ENCODE measurements at places on chromosomes 4 and X.

- DNase-seq = no peak
These were observed 247.9 kb upstream of the GALNTL6 start for GRCh38 chr4:171565130-171565788.

DNA sequence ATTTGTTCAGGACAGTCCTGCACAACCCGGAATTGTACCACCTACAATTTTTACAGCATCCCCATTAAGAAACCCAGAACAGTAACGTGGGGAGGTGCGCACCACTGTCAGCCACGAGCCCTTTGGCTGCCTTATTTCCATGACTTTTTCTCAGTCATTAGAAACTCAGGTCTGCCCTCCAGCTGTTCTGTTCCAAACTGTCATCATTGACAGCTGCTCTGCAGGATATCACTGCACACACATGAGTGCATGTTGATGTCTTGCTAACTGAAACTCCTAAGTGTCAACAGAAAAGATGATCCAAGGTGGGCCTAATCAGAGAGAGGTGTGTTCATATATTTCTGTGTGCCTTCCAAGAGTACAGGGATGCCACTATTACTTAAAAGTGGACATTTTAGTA, 123.4 kb downstream of the PARM1 start:
- DNase-seq = no peak

- DNase-seq = no peak
These were observed 130.8 kb upstream of the NPY2R start for GRCh38 chr4:155077452-155078229.

GRCh38 chrX:123077631-123078030, 106.4 kb upstream of the GRIA3 start:
- no peak for DNase-seq

All from stimulated activated CD4-positive, alpha-beta T cell treated with anti-CD3 and anti-CD28 coated beads, Interleukin-12 subunit alpha, Interleukin-12 subunit beta, amount 100 ng/mL, for 24 hours (primary cell).